ENCODE measurements at places on chromosomes 1 and 21.

GRCh38 chr1:229892515-229893117 is 174.4 kb upstream of the GALNT2 start:
- no peak for DNase-seq

DNA sequence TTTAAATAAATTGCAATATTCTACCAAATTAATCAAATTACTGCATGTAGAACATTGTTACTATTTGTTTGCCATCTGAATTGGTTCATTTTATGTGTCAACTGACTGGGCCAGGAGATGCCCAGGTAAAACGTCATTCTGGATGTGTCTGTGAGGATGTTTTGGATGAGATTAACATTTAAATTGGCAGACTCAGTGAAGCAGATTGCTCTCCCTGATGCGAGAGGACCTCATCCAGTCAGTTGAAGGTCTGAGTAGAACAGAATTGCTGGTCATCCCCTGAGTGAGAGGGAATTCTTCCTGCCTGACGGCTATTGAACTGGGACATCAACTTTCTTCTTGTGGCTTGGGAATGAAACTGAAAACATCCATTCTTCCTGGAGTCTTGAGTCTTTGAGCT is 122.0 kb upstream of the GREM2 start:
- DNase-seq: no peak

DNA sequence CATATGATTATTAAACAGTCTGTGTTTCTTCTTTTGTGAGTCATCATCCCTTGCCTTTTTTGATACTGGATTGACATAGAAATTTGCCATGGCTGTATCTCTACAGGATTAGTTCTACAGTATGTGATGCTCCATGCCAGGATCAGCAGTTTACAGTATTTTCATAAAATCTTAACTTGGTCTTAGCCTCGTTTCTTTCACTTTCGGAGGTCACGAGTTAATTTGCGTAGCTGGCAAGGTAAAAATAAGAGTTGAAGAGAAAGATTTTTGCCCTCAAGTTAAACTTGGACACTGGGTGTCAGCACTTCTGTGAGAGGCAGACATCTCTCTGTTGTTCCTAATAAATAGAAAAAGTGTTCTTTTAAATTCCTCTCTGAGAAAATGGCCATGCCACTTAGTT is 79.1 kb downstream of the CACNA1E start:
- no peak for DNase-seq

- DNase-seq: no peak
Observed at GRCh38 chr1:231613419-231614349, 12.9 kb upstream of the DISC1 start.

DNA sequence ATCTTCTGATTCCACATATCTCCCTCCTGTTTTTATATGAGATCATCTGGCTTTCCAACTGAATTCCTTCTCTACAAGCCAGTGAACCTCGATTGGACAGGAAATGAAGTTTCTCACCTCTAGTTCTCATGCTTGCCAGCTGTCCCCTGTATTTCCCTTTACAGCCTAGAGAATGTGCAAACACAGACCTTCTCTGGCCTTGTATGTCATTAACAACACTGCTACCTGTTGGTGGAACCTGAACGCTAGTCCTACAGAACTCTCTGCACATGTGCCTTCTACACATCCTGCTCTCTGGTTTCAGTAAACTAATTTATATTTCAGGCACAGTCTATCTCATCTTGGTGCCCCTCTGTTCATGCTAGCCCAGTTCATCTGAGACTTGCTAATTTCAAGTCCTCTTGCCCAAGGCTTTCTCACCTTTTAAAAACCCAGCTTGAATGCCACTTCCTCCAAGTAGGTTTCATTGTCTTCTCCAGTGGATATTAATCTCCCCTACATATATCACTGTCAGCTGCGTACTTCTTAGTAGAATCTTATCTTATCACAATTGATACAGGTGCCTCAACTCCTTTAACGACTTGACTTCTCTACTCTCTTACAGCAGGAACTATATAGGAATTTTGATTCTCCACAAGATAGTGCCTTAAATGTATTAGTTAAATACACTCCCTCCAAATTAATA is 549.9 kb downstream of the PLPP3 start:
- no peak for DNase-seq

- DNase-seq: no peak
Observed at GRCh38 chr1:45809761-45810160, 6.3 kb downstream of the MAST2 start.

GRCh38 chr1:44949286-44949685 is 37.1 kb downstream of the EIF2B3 start:
- DNase-seq: no peak

DNA sequence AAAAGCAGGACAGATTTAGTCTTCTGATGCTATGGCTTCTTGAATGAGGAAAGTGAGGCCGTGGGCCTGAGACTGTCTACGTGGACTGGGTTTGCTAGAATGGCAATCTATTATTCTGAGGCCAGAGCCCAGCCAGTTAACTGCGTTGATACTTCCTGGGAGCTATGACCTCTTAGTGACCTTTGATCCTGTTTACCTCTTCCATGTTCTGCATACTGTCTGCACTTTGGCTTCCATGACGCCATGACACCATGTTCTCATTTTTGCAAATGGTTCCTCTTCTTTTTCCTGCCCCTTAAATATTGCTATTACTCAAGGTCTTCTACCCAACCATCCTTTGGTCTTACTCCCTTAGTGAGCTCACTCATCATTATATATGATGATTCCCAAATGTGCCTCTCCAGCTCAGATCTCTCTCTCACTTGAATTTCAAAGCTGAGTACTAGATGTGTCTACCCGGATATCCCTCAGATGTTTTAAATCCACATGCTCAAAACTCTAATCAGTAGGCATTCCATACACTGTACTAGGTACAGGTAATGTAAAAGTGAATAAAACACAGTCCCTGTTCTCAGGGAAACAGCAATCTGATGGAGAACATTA is 66.1 kb upstream of the ATP1A1 start:
- no peak for DNase-seq

DNA sequence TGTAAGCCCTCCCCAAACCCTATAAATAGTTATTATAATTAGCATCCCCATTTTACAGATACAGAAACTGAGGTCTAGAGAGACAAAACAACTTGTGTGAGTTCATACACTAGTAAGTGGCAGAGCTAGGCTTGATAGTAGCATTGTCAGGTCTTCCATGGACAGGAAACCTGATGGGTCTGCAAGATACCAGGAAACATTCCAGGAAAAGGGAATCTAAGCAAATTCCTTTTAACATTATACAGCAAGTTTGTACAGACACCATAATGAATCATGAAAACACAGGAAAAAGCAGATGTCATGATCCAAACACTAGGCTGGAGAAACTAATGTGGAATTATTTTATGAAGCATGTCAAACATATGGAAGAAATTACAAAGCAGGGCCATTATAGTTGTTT is 89.1 kb upstream of the KCNK2 start:
- no peak for DNase-seq

DNA sequence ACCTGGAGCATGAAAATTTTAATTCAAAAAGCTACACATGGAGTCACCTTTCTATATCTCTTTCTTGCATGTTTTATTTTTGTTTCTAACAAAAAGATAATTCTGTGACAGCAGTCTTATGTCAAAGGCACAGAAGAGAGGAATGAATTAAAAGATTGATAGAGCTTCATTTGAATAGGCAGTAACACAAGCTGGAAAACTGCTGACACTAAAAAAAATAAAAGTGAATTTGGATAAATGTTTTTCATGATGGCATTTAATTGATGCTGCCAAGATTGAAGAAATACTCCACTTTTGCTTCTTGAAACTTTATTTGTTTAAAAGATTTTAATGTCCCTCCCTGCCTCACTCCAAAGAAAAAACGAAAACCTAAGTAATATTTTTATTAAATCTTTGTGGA is 887.4 kb downstream of the PLA2G4A start:
- DNase-seq: no peak

DNA sequence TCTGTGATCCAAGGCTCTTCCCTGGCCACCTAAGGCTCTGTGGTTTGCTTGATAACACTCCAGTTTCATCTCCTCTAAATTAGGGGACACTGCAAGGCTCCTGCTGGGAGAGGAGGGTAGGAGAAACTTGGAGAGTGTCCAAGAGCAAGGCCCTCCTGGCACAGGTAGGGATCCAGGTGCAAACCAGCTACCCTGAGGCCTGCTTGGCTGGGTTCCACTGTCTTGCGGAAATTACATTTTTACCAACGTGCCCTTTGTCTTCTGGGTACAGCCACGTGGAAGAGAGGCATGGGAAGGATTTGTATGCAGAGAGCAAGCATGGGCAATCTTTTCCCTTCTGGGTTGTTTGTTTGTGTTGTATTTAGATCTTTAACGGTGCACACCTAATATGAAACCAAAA is 132.5 kb downstream of the PRDM2 start:
- DNase-seq: no peak

GRCh38 chr21:44353191-44353970 is at the start of gene TRPM2:
Gene TRPM2 (plus strand): TSS chr21:44353621. CDS start chr21:44353701, 80 bp downstream.
- peak; percentile 26 for DNase-seq

- DNase-seq: no peak
Observed at GRCh38 chr1:3495776-3496745, 41.6 kb downstream of the ARHGEF16 start.

- no peak for DNase-seq
Observed at GRCh38 chr1:51922040-51922439, 43.5 kb upstream of the NRDC start.

- peak; percentile 61 for DNase-seq
Observed at GRCh38 chr1:211326528-211327345, at the start of gene TRAF5. Gene TRAF5 (plus strand): TSS chr1:211326833. CDS start chr1:211353240, 26,407 bp downstream.

- no peak for DNase-seq
Observed at GRCh38 chr21:25997788-25998611, 172.6 kb downstream of the APP start.

DNA sequence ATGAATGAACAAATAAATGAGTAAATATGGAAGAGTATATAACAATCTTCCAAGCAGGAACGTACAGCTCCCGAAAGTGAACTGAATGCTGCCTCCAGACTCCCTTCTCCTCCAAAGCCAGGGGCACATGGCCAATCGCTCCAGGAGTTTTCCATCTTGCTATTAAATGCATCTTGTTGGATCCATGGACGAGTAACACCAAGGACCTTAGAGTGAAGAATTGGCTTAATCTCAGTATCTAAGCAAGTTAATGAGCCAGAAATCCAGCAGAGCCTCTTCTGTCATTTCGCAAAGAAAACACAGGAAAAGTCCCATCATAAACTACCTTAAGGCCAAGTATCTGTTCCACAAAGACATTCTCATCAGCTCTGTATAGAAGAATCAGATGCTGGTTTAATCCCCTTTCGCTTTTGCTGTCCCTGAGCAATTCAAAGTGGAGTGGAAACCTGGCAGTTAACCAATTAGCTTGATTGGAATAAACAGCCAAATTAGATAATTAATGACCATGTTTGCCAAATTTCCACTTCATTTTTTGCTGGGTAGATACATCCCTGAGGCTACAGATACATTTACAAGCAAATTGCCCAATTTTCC is 116.0 kb downstream of the MIS18A start:
- no peak for DNase-seq

- no peak for DNase-seq
Observed at GRCh38 chr1:92804721-92805201, 19.9 kb upstream of the EVI5 start.

Measured in activated CD4-positive, alpha-beta T cell treated with anti-CD3 and anti-CD28 coated beads, Interleukin-2, amount 50 U/mL, for 48 hours (primary cell).